ENCODE measurements at places on chromosomes 7 and 10.
A peak's percentile ranks its signal among the peaks of the same experiment; 100 is the strongest.

DNA sequence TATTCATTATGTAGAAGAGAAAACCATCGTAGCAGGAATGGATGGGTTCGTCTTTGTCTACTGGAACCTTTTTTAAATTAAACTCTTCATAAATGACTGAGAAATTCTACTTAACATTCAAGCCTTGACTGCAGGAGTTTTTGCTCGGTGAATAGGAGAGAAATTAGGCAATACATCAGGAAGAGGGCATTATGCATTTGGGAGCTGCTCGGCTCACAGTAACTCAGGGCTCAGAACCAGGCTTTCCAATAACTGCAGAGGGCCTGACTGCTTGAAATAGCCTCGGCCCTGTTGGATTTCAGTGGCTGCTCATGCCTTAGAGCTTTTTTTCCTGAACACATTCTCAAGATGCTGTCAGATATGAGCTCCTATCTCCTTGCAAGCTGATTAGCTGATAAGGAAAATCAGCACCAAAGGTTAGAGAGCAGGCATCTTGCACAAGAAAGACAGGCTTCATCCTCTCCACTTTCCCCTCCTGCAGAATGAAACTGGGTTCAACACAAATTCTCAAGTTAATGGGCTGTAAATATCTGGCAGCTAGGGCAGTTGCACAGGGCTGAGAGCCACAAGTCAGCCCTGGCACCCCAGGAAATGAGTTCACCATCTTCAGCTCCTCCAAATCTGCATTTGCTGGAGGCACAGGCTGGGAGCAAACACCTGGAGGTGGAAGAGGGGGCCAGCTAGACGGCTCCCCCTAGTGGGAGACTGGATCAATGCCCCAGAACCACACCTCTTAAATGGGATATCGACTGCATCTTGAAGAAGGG, 24.3 kb downstream of the TECTB start:
- peak; percentile 76 for DNase-seq

DNA sequence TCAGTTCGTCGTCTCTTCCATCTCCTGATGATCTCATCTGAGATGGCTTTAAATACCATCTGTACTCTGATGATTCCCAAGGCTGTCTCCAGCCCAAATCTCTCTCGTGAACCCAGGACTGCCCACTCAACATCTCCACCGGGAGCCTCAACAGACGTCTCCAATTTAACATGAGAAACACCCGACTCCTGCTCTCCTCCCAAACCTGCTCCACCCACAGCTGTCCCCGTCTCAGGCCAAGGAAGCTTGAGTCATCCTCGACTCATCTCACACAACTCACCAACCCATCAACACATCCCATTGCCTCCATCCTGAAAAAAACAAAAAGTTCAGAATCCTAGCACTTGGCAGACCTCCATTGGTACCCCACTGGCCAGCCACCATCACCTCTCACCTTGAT, 29.7 kb upstream of the CALN1 start:
- DNase-seq: no peak

GRCh38 chr10:75650648-75651047, 219.2 kb downstream of the LRMDA start:
- DNase-seq: no peak

GRCh38 chr10:129918836-129919235, 45.2 kb downstream of the EBF3 start:
- no peak for DNase-seq

- DNase-seq: no peak
These were observed 84.2 kb downstream of the TBXAS1 start for GRCh38 chr7:139913021-139913844.

DNA sequence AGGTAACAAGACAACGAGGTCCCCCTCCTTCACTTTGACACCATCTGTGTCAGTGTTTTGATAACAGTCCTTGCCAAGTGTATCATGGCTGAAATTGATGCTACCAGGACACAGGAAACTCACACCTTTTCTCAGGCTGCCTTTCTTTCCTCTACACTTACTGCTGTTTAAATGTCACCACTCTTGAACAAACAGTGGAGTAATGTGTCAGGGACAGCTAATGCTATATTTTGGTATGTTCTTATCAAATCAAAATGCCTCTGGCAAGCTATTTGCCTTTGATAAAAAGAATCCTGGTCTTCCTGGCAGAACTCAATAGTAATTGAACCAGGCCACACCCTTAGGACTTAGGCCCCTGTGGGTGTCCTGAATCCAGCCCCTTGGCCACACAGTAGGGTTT, 692.9 kb downstream of the LRMDA start:
- no peak for DNase-seq

- peak; percentile 47 for DNase-seq
These were observed 70.8 kb downstream of the NKX6-2 start for GRCh38 chr10:132714986-132715775.

DNA sequence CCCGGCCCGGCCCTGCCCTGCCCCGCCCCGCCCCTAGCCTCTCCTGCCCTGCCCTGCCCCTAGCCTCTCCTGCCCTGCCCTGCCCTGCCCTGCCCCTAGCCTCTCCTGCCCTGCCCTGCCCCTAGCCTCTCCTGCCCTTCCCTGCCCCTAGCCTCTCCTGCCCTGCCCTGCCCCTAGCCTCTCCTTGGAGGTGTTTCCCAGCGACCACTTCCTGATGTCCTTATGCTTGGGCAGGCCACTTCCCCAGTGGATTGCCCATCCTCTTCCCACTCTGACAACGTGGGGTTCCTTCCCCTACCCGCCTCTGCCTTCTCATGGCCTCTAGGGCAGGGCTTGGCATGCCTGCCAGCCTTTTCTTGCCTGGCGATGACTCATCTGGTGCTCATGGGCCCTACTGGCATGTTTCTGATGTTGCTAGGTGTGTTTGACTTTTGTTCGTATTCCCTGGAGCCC, 21.2 kb downstream of the PRXL2A start:
- DNase-seq: no peak

DNA sequence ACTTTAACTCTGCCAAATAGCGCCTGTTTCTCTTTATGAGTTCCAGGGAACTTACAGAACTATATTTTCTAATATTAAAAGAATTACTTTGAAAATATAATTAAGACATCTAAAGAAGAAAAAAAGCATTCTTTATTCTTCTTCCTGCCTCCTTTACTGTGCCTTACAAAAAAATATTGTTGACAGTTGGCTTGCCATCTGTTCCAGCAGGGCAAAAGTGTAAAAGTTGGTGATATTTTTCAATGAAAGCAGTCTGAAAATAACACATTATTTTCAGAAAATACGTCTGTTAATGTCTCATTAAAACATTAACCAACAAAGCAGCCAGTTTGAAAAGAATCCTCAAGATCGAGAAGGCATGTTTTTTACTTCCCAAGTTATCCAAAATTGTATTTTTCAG, 1032.2 kb upstream of the LRRTM3 start:
- no peak for DNase-seq

- no peak for DNase-seq
These were observed 348.7 kb upstream of the SEMA3C start for GRCh38 chr7:81267508-81267907.

- DNase-seq: no peak
These were observed 1.4 kb downstream of the GARS1 start for GRCh38 chr7:30596014-30596641.

DNA sequence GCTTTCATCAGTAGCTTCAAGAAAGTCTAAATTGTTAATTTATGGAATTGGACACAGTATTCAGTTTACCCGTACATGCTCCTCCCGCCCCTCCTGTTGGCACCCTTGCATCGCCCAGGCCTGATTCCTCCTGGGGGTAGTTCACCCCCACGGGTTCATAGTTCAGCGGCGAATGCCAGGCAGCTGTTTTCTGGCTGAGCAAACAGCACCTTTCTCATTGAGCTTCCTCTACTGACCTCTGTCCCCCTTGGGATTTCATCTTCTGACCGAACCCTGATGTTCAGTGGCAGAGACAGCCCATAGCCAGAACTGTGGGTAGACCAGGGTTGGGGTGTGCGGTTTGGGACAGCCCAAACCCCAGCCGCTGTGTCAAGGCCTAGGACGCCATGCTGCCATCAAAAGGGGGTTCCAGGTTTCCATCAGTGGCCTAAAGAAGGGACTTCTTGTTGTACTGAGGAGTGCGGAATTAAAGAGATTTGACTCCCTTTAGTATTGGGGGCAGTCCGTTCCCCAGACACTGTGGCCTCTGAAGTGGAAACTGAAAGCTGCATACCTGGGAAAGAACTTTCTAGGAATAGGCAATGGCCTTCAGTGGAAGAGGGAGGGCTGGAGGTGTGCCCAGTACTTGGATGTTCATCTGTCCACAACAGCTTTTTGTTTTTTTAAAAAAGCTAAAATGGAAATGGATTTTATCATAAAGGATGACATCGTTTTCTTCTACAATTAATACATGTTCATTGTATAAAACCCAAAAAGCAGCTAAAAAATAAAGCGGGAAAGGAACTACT, 19.0 kb downstream of the MDH2 start:
- DNase-seq: no peak

DNA sequence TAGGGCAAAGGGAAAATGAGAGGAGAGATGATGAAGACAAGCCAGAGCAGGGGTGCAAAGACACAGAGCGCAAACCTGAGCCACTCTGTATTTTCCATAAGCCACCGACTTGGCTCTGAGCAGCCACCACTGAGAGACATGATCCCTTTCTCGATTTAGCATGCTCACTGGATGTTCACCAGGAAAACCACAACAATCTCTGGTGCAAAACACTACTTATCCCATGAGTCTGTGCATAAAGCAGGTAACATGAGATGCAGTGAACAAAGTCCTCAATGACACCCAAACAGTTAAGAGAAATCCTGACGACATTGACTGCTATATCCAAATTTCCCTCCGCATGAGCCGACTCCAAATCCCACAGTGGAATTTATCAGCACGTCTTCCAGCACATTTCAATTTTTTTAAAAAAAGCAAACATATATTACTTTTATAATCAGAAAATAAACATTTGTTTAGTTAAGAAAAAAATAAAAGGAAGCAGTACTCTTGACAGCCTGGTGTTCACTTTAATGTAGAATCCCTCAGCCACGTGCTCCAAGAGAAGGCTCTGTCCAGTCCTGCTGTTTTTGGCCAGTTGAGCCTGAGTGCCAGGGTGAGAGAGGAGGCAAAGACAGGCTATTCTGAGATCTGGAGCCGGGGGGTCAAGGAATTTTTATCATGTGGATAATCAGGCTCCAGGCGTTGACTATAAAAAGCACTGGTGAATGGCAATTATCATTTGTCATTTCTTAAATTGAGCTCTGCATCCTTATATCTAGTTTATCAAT, 238.4 kb downstream of the KCNMA1 start:
- no peak for DNase-seq

- no peak for DNase-seq
These were observed 93.0 kb downstream of the ARHGAP22 start for GRCh38 chr10:48511875-48512231.

DNA sequence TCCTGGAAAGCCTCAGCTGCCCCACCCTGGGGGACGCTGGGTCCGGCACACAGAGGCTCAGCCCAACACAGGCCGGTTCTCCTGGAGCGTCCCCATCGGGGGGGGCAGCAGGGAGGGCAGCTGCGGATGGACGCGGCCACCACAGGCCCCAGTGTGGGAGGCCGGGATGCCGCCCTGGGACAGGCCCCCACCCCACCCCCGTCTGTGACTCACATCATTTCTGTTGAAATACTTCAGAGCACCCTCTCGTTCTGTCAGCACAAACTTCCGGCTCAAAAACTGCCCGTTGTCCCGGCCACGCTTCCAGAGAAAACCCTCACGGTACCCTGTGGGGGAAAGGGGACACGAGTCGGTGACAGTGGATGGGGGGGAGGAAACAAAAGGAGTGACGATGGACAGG, 28.5 kb downstream of the GET4 start:
- DNase-seq: no peak

DNA sequence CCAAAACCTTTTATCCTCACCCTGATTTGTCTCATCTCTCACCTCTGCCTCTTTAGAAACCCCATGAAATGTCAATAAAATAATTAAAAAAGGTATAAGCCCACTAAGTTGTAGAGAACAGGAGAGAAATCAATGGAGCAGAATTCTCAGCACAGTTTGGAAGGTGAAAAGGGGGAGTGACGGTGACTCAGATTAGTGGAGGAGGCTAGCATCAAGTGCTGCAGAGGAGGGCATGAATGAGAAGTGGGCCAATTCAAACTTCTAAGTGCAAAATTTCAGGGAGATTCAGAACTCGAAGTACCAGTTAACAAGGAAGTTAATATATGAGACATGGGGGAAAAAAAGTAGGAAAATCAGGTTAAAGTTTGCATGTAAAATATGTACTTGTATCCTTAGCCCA, 34.9 kb upstream of the ETV1 start:
- no peak for DNase-seq

- DNase-seq: no peak
These were observed 1086.1 kb downstream of the GRM8 start for GRCh38 chr7:126166645-126167044.

GRCh38 chr10:29183301-29183945, 105.4 kb upstream of the LYZL1 start:
- no peak for DNase-seq

DNA sequence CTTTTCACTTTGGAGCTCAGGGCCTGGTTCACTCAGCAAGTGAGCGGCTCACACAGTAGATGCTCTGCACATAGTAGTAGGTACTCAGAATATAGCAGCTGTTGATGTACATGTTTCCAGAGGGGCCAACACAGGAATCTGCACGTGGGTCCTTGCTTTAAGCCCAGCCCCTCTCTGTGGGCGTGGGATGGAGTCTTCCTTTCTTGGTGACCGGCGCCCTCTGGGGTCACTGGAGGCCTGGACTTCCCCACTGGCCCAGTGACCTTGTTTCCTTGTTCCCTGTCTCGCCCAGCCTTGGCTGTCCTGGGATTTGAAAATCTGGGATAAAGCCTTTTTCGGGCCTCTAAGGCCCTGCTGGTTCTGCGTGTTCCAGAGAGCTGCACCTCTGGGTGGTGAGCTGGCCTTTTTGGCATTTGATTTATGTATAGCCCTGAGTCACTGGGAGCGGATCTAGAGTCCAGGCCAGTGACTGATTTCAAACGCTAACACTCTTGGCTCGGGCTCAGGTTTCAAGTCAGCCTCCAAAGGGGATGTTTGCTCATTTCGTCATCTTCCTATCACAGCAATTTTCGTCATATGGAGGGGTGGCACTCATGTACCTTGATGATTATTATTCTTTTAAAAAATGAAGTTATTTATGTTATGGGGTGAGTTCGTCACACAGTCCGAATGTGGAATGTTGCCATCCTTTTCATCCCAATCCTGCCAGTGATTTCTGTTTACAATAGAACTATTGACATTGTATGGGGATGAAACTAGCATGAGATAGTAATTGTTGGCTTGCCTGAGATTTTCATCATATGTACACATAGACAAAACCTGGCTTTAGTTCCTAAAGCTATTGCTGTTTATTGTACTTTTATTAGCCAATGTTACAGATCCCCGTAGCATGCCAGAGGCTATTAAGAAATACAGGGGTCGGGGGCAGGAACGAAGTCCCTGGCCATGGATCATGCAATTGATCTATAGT, 65.5 kb downstream of the CUX1 start:
- DNase-seq: peak; percentile 80

GRCh38 chr10:21090609-21091082, 193.5 kb upstream of the NEBL start:
- no peak for DNase-seq

GRCh38 chr7:70618020-70618551, 513.9 kb upstream of the GALNT17 start:
- no peak for DNase-seq

- DNase-seq: no peak
These were observed 53.2 kb upstream of the CCDC6 start for GRCh38 chr10:59959504-59960018.

Measured in right lobe of liver (tissue), 6 donors.